Stimulated activated CD4-positive, alpha-beta T cell treated with anti-CD3 and anti-CD28 coated beads, TNF-alpha, amount 100 ng/mL, for 24 hours (primary cell): ENCODE measurements at places on chromosomes 5 and 9.

DNA sequence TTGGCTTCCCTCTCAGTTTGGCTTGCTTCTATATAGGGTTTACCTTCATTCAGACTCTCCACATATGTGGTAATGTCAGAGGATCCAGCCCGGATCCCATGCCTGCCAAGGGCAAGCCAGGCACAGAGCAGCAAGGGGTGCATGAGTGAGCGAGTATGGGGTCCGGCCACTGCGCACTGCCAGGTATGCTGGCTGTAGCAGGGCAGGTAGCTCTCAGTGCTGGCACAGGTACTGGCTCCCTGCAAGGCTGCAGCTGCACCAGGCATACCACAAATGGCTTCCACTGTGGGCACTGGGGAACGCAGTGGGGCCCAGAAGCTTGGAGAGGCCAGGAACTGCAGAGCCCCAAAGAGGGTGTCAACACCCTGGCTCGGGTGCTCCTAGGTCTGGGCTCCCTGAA is 86.2 kb downstream of the GIN1 start:
- DNase-seq: no peak

DNA sequence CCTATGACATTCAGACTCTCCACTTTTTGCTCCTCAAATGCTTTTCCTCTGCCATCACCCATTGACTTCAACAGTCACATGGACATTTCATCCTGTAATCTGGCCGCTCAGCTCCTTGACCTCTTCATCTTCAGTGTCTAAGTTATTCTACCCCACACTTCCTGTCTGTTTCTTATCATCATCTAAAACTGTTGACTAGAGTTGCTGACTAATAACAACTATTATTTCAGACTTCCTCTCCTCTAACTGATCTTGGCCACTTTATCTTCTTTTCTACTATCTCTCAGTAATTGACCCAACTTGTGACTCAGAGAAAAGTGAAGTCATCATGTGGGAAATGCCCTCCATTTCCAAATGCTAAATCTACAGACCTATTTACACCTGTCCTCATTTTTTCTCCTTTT is 254.7 kb upstream of the TRPC7 start:
- DNase-seq: no peak

- DNase-seq: no peak
Observed at GRCh38 chr9:3758816-3759576, 233.2 kb upstream of the RFX3 start.

DNA sequence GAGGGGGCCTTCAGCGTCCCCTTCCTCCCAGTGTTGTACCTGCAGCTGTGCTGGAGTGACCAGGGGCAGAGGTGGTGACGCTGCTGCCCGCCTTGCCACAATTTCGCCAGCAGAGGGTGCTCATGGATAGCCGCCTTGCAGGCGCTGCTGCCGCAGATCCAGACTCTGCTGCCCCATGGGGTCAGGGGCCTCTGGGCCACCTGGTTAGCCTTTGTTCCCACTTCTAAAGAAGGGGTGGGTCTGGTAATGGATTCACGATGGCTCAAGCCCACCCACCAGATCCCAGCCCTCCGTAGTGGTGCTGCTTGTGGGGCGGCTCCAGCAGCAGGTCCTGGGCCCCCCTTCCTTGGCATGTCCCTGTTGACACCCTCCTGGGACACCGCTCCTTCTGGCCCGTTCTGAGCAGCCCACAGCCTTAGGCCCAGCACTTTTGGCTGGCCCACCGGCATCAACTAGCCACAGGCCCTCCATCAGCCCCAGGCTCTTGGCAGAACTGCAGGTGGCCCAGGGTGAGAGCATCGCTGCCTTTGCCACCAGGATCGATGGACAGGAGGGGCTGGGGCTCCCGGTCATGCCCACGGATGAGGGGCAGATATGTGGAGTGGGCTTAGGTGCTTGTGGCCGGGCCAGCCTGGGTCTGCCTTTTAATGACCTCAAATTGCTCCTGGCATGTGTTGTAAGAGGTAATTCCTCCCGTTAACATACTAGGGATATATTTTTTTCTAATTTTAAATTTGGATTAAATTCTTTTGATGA is 57.2 kb downstream of the COL5A1 start:
- DNase-seq: peak; percentile 8

GRCh38 chr5:141800617-141801016 is 77.6 kb downstream of the PCDH1 start:
- DNase-seq: no peak

DNA sequence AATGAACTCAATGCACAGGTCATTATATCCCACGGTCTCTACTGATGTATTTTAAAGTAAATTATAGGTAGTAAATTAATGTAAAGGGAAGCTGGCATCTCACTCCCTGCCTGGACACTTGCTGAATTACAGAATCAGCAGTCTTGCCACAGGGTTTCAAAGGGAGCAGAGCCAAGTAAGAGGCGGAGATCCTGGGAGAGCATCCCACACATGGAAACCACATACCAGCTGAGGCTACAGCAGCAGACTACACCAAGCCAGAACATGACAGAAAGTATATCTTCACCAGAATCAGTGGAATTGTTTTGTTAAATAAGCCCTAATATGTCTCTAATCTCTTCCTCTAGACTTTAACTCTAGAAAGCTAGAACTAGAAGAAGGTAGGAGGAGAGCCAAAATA is 1689.2 kb upstream of the WWC1 start:
- DNase-seq: no peak

- no peak for DNase-seq
Observed at GRCh38 chr9:101201630-101202029, 173.1 kb downstream of the PLPPR1 start.

DNA sequence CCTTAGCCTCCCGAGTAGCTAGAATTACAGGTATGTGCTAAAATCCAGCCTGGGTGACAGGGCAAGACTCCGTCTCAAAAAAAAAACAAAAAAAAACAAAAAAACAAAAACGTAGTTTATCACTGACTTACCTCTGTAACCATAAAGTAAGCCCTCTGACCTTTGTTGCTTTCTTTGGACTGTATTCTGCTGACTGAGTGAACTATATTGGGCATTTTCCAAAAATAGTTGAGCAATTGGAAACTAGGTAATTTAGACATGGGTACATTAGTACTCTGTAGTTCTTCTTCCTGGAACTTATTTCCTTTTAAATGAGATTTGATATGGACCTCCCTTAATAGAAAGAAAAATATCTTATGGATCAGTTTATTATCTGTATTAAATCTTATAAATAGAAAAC is 66.6 kb downstream of the ANKHD1 start:
- no peak for DNase-seq

GRCh38 chr5:154077696-154078095 is 38.9 kb downstream of the MFAP3 start:
- no peak for DNase-seq

- DNase-seq: no peak
Observed at GRCh38 chr5:76477061-76477460, 74.0 kb downstream of the IQGAP2 start.
